ENCODE measurements at places on chromosomes 7 and 10.

DNA sequence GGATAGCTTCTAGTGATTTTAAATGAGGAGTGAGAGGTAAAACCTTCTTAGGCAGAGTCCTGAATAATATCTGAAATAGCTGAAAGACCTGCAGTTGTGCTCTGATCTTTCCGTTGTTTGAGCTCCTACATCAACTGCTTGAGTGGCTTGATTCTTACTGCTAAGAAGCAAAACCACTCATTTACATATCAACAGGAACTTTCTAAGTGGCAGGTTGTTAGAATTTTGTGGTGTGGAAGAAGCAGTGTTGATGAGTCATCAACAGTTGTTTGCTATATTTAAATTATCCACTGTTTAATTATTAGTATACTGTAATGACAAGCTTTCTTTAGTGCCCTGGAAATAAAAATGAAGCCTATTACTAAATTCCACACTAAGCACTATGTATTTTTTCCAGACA, 689.5 kb downstream of the DNAJB9 start:
- no peak for DNase-seq

- DNase-seq, result no peak
Measured at GRCh38 chr7:1322240-1323110, 89.8 kb downstream of the UNCX start.

- no peak for DNase-seq
Measured at GRCh38 chr7:54785261-54785660, 26.2 kb upstream of the SEC61G start.

- DNase-seq, result no peak
Measured at GRCh38 chr7:135790371-135790977, 41.9 kb upstream of the FAM180A start.

DNA sequence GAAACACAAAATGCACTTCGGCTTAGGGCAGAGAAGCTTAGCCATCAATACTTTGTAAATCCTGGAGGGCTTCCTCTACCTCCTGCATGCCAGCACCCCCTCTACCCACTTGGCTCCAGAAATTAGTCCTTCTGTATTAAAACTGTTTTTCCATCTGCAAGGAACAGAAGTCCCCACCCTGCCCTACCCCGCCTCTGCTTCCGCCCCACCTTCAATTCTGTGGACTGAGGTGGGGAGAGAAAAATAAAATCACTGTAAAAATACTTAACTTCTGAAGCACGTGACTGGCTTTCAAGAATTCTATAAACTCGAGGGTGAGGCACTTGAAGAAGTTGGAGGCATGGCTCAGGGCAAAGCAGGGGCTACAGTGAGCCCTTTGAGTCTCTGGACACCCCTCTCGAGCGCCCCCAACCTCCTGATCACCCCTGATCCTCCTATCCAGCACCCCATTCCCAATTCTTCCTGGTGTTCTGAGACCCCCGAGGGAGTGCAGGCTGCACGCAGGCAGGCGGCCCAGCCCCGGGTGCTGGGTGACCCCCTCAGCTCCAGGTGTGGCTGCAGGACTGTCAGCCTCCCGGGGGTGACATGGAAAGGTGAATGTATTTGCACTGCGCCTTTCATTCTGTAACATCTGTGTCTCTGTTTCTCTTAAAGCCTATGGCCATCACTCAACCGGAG, 7.3 kb upstream of the KIAA1217 start:
- no peak for DNase-seq

- DNase-seq, result no peak
Measured at GRCh38 chr10:77594471-77594783, 43.2 kb downstream of the KCNMA1 start.

GRCh38 chr7:12995912-12996469, 308.6 kb downstream of the ARL4A start:
- DNase-seq, result no peak

GRCh38 chr7:70392256-70392876, 739.6 kb upstream of the GALNT17 start:
- no peak for DNase-seq

DNA sequence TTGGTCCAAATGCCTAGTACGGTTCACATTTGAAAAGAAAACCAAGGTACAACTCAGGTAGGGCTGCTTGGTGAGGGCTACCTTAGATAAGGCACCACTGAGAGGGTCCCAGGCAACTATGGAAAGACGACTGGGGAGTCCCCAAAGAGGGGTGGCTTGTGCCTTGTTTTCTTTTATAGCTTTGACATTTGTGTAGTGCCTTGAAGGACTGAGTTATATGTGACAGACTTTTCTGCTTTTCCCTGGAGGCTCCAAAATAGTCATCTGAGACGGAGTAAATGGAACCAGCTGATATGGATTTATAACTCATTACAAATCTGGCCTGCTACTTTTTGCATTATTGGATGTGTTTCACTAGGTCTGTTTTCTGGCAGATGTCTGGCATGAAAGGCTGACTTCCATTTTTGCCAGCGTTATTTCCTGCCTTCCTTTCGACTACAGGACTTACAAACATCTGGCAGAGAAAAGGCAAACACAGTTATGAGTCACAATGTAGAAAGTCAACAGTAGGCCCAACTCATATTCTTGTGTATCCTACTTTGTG, 88.2 kb upstream of the IMMP2L start:
- DNase-seq, result no peak

DNA sequence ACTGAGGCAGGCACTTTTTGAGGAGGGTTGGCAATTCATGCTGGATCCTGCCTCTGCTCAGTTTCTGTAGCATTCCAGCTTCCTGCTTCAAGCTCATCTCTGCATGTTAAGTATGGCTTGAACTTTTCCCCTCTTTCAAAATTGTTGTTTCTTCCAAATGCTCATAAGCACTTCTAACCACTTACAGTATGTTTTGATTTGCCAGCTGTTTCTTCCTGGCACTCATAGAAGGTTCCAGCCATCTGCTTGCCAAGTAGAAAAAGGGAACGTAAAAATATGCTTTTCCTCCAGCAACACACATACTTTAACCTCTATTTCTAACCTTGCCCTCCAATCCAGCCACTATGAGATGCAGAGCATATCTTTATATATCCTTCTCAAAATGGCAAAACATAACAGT, 692.6 kb upstream of the COBL start:
- no peak for DNase-seq

GRCh38 chr7:78311181-78311580, 512.6 kb downstream of the PHTF2 start:
- DNase-seq, result no peak

All from stimulated activated CD4-positive, alpha-beta T cell treated with anti-CD3 and anti-CD28 coated beads, Interleukin-12 subunit alpha, Interleukin-12 subunit beta, amount 100 ng/mL, for 24 hours (primary cell).